ENCODE measurements at places on chromosomes 4 and X.

- no peak for DNase-seq
Observed at GRCh38 chr4:7197910-7198309, 5.6 kb downstream of the SORCS2 start.

- DNase-seq, result no peak
Observed at GRCh38 chrX:118941147-118941546, 33.3 kb upstream of the LONRF3 start.

DNA sequence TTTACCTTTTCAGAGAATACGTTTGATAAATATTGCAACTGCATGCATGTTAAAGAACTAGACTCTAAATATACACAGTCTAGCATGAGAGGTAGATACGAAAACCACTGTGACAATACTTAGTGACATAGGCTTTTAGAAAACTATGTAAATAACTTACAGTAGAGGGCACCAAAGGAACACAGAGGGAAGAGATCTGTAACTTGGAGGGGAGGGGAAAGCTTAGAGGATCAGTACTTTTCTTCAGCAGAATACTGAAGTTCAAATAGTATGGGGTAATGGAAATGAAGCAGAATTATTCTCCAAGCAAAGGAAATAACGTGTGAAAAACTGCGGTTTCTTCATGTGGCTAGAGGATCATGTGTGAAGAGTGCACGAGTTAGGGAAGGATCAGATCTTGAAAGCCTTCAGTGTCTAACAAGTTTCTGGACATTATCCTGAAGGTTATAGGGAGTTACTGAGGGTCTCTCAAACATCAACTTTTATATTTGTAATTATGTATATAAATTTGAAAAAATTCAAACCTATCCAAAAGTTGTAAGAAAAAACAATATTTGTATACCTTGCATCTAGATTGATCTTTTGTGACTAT, 264.3 kb downstream of the NPFFR2 start:
- DNase-seq, result peak; percentile 67

DNA sequence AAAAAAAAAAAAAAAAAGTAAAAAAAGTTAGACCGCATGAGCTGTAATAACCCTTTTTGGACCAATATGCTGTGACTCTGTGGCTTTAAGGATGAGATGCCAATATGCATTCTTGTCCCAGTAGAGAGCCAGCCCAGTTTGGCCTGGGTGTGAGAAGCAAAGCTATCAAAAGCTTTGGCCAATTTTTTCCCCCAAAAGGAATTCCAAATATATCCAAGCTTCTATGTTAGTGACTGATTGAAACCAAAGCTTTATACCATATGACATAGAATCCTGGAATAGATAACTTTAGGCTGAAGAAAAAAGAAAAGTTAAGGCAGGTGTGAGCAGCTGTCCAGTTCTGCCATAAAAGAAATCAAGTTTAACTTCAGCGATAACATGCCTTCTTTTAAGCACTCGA, 30.5 kb upstream of the RBPJ start:
- no peak for DNase-seq

DNA sequence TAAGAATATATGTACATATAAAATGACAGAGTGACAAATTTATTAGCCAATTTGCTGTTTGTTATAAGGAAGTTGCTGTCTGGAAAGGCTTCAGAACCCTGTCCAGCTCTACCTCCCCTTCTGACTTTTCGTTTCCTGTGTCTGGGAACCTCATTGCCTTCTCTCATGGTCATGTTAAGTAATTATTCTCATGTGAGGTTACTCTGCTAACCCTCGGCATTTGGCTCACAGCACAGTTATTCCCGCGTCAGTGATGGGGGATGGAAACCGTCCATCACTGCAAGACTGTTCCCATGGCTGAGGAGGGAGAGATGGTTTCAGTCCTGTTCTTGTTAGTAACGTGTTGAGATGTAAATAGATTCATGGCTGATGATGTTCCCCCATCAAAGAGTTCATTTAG, 11.9 kb downstream of the EDNRA start:
- no peak for DNase-seq

DNA sequence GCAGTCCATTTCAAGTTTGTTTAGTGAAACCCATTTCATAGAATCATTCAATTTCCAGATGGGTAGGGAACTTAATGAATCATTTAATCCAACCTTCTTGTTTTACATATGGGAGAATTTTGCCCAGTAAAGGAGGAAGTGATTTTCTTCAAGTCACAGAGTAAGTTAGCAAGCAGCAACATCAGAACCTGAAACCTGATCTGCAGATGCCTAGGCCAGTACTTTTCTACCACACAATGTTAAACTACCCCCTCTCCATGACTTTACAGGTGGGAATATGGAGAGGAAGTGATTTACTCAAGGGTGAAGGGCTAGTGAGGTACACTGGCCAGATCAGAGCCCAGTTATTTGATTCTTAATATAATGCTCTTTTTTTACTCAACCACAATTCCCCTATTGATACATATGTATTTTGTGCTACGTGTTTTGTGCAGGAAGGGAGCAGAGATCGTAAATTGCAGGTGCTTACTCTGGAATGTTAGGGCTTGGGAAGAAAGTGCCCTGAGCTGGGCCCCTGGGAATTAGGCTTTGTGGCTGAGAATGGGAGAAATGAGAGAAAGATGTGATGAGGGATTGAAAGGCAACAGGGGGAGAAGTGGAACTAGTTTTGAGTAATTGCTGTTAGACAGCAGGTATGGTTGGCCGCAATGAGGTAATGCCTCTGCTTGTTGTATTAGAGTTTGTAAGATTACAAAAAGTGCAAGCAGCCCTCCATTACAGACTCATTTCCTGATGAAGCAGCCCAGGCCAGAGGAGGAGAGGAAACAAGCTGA, 6.8 kb downstream of the LHFPL1 start:
- DNase-seq, result no peak

DNA sequence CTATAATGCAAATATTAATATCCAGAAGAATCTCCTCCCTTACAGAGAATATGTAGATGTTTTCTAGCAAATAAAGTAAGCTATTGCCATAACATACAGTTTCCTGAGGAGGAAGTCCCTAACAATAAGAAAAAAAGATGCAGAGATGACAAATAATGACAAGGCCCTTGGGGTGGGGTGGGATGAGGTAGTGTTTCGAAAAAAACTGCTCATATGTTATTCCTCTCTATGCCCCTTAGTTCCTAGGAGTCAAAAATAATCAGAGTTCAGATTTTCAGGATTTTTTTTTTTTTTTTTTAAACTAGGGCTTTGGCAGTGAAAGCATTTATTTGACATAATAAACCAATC, 99.0 kb downstream of the ZAR1 start:
- DNase-seq, result no peak

DNA sequence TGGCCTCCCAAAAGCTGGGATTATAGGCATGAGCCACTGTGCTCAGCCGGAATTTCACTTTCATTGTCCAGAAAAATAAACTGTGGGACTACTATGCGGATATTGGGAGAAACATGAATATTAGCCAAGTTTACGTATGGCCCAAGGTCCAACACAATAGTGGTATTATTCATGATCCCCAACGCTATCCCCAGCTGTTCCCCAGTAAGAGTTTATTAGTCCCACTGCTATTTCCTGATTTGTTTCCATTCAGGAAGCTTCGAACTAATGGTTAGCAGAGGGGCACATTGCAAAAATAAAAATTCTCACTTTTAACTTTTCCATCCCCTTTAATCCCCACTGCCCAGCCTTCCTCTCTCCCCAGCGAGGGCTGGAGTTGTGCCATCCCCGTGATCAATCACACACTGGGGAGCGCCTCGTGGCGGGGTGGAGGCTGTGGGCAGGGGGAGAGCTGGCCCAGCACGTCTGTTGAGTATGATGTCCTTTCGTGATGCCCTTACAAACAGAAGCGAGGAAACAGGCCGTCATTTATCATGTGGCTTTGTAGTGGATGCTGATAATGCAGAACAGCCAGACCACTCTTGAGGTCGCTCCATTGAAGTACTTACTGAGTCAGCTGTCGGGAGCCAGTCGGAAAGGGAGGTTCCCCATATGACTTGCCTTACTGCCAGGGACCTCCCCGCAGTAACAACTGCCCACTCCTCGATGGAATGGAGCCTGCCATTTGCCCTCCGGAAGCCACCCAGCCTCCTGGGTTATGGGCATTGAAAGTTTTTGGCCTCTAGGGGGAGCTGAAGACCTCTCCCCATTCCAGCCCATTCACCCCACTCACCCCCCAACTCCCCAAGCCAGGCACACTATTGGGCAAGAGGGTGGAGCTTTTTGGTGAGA, 117.0 kb downstream of the KDR start:
- DNase-seq, result peak; percentile 26

DNA sequence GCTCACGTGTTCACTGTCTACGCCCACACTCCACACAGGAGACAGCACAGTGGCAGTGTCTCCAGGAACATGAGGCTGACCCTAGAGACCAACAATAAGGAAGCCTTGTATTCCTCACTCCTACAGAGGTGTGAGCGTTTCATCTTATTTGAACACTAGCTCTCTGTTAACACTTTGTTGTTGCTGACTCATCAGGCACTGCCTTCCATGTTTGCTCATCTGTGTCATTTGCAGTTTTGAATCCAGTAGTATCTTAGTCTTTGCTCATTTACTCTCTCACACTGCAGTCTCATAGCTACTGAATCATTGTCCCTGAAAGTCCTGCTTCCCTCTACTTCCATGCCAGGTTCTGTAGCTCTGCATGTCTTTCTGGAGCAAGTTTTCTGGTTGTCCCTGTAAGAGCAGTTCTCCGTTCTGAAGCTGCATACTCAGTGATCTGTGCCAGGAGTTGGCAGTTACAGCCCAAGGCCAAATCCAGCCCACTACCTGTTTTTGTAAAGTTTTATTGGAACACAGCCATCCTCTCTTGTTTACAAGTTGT, 80.3 kb upstream of the DCLK2 start:
- DNase-seq, result peak; percentile 77

GRCh38 chrX:154373340-154374306, 811 bp downstream of the FLNA start:
- peak; percentile 94 for DNase-seq

DNA sequence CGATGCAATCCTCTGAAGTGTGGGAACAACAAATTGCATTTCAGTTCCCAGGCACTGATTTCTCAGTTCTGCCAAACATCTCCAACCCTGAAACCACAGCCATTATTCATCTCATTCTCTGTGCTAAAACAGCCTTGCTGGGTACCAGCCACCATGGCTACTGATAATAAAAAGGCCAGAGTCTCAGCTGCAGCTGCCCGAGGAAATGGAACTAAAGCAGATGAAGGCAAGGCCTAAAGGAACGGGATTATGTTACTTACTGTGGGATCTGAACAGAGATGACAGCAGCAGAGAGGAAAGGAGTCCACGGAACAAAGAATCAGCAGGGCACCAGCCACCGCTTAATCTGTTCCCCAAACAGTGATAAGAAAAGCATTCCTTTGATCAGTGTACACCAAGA, 155.7 kb downstream of the PAPSS1 start:
- DNase-seq, result no peak

Measured in DMS53 (cell line).